ENCODE measurements at places on chromosomes 3 and 15.

- DNase-seq: no peak
Measured at GRCh38 chr3:150114873-150115540, 144.3 kb upstream of the PFN2 start.

- no peak for DNase-seq
Measured at GRCh38 chr15:60407415-60407805, 9.6 kb upstream of the ANXA2 start.

- DNase-seq: no peak
Measured at GRCh38 chr3:193836918-193837317, 243.9 kb downstream of the OPA1 start.

DNA sequence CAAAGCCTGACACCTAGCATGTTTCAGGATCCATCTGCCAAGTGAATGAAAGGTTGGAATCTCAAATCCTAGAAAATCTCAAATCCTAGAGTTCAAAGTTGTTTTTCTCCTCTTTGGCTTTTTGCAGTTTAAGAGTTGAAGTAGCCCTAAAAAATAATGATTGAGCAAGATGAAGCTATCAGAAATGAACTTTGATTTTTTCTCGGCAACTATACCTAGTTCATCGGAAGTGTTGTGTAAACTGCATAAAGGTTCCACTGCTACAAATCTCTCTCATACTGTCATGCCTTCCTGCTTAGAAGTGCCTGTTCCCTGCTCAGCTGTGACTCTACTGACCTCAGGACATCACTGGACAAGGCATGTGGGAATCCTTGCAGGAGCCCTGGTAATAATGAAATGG is 35.8 kb upstream of the FOXB1 start:
- DNase-seq: no peak

GRCh38 chr3:44993471-44994205 is 17.6 kb downstream of the EXOSC7 start:
- no peak for DNase-seq

- DNase-seq: no peak
Measured at GRCh38 chr3:78287085-78287484, 1247.2 kb downstream of the ROBO2 start.

- DNase-seq: no peak
Measured at GRCh38 chr3:147773116-147773630, 364.0 kb downstream of the ZIC1 start.

DNA sequence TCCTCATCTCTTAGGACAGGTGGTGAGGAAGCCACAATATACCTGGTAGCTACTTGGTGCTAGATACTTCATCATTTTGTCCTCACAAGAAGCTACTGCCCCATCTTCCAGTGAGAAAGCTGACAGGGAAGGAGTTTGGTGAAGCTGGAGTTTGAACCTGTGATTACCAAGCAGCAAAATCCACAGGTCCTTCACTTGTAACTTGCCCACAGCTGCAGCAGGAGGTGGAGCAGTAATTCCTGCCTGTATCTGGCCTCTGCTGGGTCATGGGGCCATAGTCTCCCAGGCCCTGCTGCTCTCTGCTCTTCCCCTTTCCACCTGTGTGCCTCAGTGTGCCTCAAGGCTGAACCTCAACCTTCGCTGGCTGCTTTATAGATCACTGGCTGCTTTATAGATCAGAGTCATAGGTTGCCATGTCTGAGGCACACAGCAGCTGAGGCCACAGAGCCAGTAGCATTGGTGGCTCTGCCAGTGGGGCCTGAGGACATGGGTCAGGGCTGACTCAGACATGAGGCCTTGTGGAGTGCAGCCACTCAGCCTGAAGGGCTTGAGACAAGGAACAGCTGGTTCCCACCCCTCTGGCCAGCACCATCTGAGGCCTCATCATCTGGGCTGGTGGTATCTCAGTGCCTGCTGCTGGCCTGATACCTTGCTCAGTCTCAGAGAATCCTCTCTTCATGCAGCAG is 11.1 kb upstream of the CHRNB4 start:
- DNase-seq: no peak

DNA sequence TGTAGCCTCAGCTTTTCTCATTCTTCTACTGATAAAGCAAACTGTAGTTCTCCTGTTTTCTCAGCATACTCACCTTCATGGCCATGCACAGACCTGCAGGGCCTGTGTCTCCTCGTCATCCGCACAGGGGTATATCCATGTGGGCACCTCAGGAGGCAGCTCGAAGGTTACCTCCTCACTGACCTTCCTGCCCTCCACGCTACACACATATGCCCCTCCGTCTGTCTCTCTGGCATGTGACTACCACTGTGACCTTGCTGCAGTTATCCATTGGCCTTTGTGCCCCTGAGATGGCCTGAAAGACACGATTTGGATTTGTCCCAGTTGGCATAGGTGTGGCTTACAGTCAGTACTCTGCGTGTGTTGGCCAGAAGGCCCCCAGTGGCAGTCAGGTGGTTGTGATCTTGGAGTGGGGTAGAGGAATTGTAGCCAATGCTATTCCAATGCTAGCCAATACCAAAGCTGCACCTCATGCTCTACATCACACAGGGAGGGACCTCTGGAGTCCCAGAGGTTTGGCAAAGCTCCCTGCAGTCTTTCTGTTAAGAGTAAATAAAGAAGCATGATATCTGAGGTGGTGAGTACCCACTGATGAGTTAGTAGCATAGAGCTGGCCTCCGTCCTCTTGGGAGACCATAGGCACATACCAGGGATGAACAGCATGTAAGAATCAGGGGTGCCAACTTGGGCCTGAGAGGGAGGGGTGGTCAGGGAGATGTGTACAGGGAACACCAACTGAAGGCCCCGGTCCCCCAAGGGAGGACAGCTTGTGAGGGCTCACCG is 143.4 kb downstream of the EEFSEC start:
- DNase-seq: peak; percentile 72

DNA sequence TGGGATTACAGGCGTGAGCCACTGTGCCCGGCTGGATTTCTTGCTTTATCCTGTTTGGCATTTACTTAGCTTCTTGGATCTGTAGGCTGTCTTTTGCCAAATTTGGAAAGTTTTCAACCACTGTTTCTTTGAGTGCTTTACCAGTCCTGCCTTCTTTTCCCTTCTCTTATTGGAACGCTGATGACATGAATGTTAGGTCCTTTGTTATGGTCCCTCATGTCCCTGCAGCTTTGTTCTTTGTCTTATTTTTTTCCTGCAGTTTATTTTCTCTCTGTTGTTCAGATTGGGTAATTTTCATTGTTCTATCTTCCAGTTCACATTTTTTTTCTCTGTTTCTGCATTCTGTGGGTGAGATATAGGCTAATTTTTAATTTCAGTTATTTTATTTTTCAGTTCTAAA is 25.0 kb downstream of the SH3GL3 start:
- no peak for DNase-seq

- DNase-seq: peak; percentile 78
Measured at GRCh38 chr3:127822682-127823425, 539 bp upstream of the MGLL start.

DNA sequence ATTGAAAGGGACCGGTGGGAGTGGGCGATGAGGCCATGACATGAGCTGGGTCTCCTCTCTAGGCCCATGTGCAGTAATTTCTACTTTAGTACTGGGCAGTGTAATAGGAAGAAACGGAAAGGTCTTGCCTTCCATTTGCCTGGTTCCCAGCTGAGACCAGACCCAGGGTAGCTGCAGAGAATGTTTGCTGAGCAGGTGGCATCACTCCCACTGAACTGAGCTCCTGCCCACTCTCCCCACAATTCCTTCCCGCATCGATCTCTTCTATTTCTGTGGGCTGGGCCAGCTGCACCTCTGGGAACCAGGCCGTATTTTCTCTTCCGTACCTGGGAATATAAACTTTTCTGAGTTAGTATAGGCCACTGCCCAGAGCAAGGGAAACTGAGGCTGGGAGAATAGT is 15.8 kb downstream of the ESYT3 start:
- no peak for DNase-seq

- peak; percentile 48 for DNase-seq
Measured at GRCh38 chr3:172256101-172256734, 192.0 kb downstream of the GHSR start.

Data from right cardiac atrium (tissue), 5 donors.